ENCODE measurements at places on chromosomes 13 and 19. TPM values are rescaled to one million over a fixed set of nuclear protein-coding genes. Genes with fewer than 3 reads are reported as not detected.

The TEKTIP1 gene
- not detected for total RNA-seq

The GAPDHS gene
- total RNA-seq = not detected

The CFAP97D2 gene
- total RNA-seq = not detected

The EBI3 gene
- total RNA-seq = 1.5 TPM

The CD177 gene
- total RNA-seq = 4.7 TPM

The PIAS4 gene
- 24.1 TPM for total RNA-seq

The IGSF23 gene
- total RNA-seq = 0.13 TPM

DNA sequence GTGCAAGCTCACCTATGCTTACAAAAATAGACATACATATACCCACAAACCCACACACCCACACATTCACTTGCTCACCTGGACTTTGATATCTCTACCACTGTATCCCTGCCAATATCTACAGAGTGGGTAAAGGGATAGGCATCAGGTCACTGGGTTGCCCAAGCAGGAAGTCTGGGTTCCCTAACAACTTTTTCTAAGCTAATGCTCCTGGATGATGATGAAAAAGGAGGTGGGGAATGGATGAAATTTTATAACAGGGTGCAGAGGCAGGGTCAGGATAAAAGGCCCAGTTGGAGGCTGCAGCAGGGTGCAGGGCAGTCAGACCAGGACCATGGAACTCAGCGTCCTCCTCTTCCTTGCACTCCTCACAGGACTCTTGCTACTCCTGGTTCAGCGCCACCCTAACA, at the start of gene CYP2B6:
Gene CYP2B6 (plus strand): TSS at position 311 of the 410 bp plus-strand sequence. CDS start 24 bp downstream, at position 335.
- DNase-seq = no peak

DNA sequence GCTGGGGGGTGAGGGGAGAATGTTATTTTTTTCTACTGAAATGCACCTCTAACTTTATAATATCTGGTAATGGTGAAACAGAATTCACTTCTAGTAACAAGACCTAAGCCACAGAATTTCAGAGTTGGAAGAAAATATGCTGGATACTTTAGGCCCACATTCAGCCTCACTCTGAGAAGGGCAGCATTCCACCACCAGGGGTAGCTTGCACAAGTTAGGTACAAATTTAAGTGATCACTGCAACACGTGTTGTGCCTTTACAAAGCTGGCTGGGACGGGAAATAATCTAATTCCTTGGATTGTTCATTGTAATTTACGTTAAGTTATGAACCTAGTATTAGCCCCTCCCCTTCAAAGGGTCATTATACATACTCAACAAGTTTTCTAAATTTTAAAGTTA, 192.3 kb downstream of the RGCC start:
- DNase-seq = no peak

DNA sequence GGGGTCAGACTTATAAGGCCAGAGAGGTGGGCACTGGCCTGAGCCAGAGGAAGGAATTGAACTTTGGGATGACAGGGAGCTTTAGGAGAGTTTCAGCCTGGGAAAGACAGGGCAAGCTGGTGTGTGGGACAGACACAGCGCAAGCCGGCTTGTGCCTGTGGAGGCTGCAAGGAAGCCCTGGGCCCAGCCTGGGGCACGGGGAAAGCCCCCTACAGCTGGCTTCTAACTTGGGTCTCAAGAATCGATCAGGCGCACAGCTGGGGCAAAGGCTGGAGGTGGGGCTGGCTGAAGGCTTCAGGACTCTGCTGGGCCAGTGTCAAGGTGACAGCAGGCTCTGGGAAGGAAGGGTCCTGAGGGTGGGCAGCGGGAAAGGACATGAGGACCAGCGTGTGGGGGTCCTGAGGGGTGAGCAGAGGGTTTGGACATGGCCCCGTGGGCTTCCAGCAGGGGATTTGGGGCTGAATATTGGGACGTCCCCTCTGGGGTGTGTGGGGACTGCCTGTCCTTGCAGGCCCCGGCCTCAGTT, 3.0 kb downstream of the PTOV1 start:
- no peak for DNase-seq

- DNase-seq = no peak
Observed at GRCh38 chr13:32791545-32792172, 205.4 kb downstream of the PDS5B start.

DNA sequence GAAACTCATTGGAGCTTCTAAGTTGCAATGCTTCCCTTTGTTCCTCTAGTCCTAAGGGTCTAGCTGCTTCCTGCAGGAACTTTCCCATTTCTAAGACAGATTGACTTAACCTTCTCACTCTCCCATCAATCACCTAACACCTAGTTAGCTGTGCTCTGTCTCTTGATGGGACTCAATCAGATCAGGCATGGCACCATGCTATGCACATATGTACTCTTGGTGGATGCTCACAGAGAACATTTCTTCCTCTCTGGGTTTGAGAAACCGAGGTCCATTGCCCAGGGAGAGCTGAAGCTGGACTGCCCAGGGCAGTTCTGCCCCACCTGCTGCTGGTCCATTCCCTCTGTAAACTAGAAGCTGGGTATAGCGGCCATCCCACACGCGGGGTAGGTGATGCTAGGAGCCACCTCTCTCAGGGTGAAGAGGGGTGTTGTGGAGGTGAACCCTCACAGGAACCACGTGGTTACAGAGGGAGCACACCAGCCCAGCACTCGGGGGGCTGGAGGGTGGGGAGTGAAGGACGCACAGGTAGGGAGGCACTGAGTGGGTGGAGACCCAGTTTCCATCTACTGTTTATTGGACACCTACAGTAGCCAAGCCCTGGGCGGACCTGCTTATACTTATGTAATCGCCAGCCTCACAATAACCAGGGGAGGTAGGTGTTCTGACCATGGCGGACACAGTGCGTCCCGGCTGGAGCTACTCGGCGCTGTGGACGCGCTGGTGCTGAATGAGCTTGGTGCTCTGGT, 3.1 kb upstream of the UBE2M start:
- no peak for DNase-seq

- DNase-seq = peak; percentile 37
Observed at GRCh38 chr19:4676955-4677731, 7.0 kb upstream of the MYDGF start.

DNA sequence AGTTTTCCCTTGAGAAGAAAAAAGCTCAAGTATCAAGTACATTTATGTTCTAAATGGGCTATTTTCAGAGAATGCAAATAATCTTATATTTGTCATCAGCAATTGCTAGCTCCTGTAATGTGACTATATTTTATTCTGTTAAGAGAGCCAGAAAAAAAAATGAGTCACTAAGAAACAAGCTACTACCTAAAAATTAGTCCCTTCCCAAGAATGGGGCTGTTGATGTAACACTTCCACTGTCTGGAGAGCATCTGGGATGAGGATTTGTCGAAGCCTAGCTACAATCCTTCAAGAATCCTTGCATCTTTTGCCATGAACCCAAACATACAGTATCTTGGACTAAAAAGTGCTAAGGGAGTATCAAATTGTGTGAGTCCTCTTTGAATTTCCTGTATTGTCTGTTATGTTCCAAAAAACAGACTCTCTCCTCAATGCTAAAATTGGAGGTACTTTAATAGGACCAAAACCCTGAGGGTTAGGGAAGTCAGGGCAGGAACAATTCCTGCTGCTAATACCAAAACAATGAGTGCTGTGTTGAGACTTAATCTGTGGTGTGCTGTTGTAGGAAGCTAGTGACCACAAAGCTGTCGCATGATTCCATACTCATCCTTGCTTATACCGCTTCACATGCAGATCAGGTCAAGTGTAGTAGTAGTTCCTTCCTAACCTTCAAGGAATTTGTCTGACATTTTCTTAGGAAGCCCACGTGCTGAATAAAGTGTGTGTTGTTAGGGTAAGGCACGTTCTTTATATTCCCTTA, 4.9 kb upstream of the ZC3H13 start:
- no peak for DNase-seq

DNA sequence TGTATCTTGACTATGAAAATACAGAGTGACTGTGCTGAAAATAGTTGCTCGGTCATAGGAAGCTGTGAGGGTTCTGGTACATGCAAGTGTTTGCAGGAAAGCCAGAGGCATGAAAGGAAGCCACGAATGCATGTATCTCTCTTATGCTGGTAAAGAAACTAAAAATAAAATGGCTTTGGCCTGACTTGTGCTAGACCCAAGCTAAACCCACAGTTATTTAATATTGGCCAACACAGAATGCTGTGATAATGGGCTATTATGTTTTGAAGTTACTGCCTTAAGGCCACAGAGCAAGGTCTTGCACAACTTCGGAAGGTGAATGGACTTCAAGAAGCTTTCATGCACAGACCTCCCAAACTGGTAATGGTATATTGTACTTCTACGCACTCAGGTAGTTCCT, 518.2 kb upstream of the HTR2A start:
- DNase-seq = no peak

- DNase-seq = no peak
Observed at GRCh38 chr19:34686455-34686854, 9.0 kb downstream of the ZNF302 start.

DNA sequence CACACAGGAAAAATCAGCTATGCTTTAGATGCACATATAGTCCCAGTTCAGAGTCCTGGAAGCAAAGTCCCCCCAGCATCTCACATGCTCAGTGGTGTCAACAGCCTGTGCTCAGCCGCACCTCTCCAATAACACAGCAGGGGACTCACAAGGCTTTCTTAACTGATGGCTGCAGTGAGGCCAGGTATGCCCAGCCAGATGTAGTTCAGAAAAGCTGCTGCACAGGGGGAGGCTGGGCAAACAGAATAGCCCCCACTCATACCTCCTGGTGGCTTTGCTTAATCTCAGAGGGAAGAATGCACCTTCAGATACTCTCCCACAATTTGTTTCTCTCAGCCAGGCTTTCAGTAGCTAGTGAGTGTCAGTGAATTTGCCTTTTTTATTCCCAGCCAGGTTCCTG, 33.4 kb downstream of the FAM124A start:
- no peak for DNase-seq

DNA sequence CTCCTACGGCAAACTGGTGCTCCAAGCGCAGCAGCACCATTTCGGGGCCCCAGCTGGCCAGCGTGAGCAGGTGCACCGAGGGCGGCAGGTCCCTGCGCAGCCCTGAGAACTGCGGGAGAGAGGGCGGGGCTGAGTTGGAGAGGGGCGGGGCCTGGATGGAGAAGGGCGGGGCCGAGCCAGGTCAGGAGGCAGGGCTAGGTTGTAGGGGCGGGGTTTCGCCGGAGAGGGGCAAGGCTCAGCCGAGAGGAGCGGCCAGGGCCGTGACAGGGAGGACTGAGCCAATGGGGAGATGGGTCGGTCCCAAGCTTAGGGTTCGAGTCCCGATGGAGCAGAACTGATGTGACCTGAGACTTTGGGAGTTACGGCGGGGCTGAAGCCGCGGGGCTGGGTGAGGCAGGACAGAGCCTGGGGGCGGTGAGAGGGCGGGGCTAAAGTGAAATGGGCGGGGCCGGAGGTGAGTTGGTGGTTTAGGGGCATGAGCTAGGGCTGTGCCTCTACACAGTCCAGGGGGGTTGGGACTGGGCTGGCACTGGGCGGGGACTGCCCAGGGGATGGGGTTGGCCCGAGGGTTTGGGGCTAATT, 19.0 kb downstream of the MAN2B1 start:
- no peak for DNase-seq

GRCh38 chr13:26197298-26197697, 24.8 kb downstream of the RNF6 start:
- no peak for DNase-seq

GRCh38 chr13:97573011-97573410, 139.0 kb downstream of the RAP2A start:
- DNase-seq = no peak

GRCh38 chr19:29309637-29310036, 96.7 kb upstream of the UQCRFS1 start:
- DNase-seq = no peak

- no peak for DNase-seq
Observed at GRCh38 chr13:35139591-35139990, 197.5 kb downstream of the NBEA start.

DNA sequence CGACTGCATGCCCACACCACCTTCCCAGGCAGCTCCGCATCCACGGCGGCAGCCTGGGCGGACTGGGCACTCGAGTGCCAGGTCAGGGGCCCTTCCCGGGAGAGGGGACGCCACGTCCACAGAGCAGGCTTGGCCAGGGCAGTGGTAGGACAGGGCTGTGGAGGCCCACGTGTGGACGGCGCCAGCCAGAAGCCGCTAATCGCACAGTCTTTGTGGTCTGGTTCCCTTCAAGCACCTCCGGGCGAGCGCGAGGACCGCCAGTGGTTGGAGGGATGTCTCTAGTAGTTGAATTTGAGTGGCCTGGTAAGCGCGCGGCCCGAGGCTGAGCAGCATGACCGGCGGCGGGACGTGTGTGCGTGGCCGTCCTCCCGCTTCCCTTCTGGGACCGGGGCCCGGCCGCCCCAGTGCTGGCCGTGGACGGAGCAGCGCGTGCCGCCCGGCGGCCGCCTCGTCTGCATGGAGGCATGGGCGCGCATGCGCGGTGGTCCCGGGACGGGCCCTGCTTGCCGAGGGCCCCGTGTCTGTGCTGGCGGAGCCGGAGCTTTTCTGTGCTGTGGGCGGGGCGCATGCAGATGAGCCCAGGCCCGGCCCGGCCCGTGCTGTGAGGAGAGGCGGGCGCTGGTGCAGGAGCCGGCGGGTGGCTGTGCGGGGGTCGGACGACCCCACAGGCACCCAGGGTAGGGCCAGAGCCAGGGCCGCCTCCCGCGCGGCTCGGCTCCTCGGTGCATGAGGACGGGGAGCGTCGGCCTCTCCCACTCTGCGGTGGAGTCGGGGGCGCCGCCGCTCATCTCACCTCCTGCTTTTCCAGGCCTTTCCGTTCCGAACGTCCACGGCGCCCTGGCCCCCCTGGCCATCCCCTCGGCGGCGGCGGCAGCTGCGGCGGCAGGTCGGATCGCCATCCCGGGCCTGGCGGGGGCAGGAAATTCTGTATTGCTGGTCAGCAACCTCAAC, 8.6 kb downstream of the PTBP1 start:
- DNase-seq = no peak

DNA sequence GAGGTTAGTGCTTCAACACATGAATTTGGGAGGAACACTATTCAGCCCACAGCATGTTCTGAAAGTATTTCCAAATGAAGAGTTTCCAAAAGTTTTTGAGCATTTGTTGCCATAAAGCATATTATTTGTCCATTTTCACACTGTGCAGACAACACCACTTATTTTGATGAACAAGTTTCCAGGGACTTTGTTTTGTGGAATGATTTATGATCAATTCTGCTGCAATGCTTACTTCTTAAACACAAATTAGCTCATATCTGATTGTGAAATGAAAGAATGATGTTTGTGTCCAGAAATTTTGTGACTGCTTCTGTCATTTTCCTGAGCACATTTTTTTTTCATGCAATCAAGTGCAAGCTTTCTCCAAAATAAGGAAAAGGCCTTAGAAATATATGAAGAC, 205.3 kb downstream of the RAP2A start:
- DNase-seq = no peak

Data from dermis microvascular lymphatic vessel endothelial cell (primary cell).